ENCODE measurements at places on chromosomes 13 and 19.
A peak's percentile ranks its signal among the peaks of the same experiment; 100 is the strongest.

GRCh38 chr13:24459234-24459633 lies 53.3 kb downstream of the PARP4 start:
- DNase-seq: no peak

GRCh38 chr19:6499052-6499790 lies 2.9 kb downstream of the TUBB4A start:
- DNase-seq: no peak

- DNase-seq: no peak
Observed at GRCh38 chr19:46954993-46955812, 64.4 kb upstream of the NPAS1 start.

GRCh38 chr19:56840451-56841192 lies at the start of the genes PEG3 and ZIM2:
Gene PEG3 (minus strand): TSS chr19:56840726. CDS start chr19:56824655, 16,071 bp downstream.
Gene ZIM2 (minus strand): TSS chr19:56840726. CDS start chr19:56824277, 16,449 bp downstream.
- DNase-seq: peak; percentile 79

DNA sequence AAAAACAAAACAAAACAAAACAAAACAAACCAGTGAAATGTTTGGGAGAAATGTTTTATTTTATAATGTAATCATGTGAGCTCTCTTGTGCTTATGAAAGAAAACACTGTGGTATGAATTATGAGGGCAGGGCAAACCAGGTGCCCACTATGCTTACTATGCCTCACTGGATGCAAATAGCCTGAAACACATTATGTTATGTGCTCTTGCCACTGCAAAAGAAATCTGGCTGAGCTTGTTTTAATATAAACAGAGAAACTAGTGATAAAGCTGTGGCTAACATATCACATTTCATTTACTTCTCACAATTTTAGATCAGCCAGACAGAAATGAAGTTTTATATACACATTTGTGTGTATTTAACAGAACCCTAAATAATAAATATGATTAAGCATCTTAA lies 8.7 kb upstream of the NBEA start:
- DNase-seq: no peak

DNA sequence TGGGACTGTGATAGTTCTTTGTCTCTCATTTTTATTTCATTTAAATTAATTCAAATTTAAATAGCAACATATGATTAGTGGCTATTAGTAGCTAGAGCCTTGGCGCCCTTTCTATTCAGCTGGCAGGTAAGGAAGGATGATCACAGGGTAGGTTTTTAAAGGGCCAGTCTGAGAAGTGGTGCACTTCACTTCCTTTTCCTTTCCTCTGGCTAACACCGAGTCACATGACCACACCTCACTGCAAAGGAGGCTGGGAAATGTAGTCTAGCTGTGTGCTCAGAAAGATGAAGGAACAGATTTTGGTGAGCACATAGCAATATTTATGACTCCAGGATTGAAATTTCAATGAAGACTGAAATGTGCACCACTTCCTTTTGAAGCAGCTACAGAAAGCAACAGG lies 128.7 kb downstream of the TSHZ3 start:
- DNase-seq: no peak

DNA sequence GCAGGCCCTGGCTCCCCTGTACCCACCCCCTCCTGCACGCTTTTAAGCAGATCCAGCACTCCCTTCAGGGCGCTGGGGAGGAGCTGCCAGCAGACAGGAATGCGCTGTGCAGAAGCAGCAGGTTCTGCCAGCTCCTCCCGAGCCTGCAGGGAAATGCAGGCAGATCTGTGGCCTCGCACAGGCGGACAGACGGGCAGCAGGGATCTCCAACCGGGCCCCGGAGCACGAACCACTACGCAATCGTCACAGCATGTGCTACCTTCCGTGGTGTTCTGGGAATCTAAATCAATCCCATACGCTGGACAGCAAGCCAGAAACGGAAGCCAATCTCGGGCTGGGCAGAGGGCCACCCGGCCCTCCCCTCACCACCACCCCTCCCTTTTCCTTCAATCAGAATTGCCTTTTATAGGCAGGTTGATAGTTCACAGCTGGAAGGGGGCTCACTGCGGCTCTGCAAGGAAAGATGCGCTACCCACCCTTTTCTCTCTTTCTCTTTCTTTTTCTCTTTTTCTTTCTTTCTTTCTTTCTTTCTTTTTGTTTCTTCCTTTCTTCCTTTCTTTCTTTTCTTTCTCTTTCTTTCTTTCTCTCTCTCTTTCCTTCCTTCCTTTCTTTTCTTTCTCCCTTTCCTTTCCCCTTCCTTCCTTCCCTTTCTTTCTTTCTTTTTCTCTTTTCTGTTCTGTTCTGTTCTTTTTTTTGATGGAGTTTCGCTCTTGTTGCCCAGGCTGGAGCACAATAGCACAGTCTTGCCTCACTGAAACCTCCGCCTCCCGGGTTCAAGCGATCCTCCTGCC lies 99.9 kb downstream of the GNG7 start:
- DNase-seq: peak; percentile 98

- no peak for DNase-seq
Observed at GRCh38 chr19:57071444-57071843, 48.3 kb upstream of the USP29 start.

DNA sequence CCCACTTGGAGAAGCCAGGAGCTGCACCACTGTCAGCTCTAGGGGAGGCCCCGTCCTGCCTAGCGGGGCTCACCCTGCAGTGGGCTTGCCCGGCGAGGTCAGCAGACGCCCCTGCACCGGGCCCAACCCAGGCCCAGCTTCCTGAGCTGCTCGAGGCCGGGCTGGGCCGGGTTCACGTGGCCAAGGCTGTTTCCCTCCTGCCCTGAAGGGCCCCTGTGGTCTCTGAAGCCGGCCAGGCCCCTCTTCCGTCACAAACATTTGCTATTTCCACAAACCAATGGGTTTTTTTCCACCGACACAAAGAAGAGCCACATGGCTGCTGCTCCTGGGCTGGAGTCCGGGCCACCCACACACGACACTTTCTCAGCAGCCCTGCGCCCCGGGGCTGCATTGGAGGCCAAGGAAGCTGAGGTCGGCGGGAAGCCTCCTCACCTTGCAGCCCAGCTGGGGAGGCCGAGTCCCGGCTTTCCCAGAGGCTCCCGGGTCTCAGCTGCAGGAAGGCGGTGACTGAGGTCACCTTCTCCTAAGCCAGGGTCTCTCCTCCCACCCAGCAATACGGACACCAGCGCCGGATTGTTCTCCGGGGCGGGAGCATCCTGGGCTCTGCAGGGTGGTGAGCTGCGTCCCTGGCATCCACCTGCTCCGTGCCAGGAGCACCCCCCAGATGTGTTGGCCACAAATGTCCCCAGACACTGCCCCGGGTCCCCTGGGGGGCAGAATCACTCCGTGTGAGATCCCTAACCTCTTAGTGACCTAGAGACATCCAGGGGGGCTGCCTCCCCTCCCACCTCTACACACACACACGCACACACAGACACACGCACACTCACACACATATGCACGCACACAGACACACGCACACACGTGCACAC lies 80.5 kb downstream of the GADD45B start:
- DNase-seq: no peak

- no peak for DNase-seq
Observed at GRCh38 chr19:11387162-11388034, 3.3 kb upstream of the EPOR start.

DNA sequence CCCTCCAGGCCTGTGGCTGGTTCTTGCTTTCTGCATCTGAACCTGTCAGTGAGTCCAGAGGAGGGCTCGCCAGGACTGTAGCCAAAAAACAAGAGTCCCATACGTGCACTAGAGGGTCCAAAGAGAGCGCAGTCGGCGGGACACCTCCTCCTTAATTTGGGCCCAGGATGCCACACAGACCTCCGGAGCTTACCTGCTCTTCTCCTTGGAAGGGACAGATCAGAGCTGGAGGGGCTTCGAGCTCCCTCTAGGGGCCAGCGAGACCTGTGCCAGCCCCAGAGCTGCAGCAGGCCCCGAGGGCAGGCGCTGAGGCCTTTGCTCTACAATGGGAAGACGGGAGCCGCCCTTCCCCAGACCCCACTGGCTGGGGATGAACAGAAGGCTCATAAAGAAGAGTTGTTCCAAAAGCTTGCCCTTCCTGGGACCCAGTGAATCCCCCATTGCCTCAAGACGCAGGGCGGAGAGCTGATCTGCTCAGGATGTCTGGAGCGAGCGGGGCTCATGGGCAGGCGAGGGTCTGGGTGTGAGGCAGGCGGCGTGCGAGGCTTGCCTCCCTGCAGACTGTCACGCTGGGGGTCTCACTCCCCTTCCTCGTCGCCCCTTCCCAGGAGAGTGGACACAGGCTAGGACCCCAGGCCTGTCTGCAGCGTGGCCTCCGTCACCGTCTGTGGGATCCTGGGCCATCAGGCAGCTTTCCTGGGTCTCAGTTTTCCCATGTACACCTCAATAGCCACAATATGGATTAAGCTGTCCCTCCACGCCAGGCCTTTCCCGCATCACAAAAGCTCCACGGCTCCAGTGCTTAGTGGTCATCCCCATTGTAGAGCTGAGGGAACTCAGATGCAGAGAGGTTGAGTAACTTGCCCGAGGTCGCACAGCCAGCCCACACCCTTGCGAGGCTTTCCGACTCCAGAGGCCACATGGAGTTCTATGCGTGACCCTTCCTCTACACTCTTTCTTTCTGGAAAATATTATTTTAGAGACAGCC lies 46.9 kb upstream of the VSTM2B start:
- no peak for DNase-seq

GRCh38 chr19:52658595-52658994 lies 20.4 kb upstream of the ZNF83 start:
- DNase-seq: no peak

DNA sequence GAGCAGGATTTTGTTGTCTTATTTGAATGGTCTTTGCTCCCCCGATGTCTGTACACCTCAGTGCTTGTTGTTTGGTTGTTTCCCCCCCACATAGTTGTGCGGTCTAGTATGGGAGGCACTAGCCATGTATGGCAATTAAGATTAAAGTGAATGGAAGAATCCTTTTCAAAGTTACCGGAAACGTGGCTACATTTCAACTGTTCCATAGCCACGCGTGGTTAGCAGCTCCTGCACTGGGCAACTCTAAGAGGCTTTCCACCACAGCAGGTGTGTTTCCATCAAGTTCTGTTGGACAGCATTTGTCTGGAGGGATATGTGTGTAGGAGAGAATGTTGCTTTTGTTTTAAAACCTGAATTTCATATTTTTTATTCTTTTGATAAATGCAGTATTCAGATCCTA lies 247.3 kb downstream of the GGACT start:
- DNase-seq: no peak

DNA sequence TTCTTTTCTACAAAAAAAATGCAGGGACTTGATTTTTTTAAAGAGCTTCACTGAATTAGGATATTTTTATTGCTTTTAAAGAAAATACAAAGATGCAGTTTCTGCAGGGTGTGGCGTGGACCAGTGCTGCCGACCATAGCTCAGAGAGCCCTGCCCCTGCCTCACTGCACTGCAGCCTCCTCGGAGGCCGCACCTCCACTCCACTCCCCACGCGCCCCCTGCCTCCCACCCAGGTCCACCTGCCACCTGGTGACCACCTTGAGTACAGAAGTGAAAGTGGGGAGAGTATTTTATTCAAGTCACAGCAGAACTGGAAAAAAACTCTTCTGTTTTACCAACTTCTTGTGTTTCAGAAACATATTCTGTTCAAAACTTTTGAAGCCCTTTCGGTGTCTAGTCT lies 7.9 kb upstream of the F7 start:
- DNase-seq: no peak

DNA sequence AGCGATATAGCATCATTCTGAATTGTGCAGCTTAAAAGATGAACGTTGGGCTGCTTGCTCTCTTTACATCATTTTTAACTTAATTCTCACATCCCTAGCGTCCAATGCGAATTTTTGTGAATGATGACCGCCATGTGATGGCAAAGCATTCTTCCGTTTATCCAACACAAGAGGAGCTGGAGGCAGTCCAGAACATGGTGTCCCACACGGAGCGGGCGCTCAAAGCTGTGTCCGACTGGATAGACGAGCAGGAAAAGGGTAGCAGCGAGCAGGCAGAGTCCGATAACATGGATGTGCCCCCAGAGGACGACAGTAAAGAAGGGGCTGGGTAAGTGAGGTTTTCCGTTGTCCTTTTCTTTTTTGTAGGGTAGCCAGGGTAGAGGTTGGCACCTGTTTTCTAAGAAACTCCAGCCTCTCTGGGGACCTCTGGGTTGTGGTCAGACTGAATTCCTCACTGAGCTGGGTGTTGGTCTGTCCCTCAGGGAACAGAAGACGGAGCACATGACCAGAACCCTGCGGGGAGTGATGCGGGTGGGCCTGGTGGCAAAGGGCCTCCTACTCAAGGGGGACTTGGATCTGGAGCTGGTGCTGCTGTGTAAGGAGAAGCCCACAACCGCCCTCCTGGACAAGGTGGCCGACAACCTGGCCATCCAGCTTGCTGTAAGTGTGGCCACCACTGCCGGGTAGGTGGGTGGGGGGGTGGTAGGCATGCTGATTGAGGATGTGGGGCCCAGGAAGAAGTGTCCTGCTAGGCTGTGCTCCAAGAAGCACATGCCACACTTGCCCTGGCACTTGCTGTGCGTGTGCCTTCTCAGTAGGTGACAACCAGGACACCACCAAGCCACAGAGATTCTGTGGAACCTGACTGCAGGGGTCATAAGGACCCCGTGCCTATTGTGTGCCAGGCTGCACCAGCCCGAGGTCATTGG lies 17.0 kb downstream of the ILF3 start:
- DNase-seq: no peak

DNA sequence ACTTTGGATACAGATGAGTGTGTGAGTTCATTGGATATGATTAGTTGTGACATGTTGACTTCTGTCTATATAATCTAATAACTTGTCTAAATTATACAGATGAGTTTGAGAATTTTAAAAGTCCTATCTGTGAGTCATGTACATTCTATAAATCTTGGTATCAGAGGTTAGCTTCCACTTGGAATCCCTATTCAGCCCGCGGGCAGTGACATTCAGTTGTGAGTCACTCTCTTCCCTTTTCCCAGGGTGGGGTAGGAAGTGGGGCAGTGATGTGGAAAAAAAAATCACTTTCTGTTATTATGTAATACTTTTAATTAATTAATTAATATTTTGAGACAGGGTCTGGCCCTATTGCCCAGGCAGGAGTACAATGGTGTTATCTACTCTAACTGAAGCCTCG lies 33.0 kb upstream of the ZNF808 start:
- DNase-seq: no peak

- no peak for DNase-seq
Observed at GRCh38 chr13:69751259-69751658, 356.4 kb upstream of the ATXN8OS start.

DNA sequence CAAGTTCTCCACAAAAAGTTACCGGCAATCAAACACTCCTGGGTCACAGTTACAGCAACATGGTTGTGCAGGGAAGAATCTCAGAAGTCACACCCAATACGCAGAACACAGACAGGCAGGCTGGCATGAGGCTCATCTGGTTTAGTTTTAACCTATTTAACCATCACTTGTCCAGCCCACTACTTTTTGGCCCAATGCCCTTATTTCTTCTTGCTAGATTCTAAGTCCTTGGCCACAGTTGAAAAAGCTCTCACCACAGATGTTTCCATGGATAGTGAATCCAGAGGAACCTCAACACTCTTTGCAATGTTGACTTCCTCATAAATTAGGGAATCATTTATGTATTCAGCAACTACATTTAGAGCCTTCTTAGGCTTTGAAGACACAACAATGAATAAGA lies 50.7 kb upstream of the FNDC3A start:
- DNase-seq: no peak

- DNase-seq: no peak
Observed at GRCh38 chr19:46295401-46296201, 1.2 kb upstream of the HIF3A start.

GRCh38 chr13:67519356-67519755 lies 289.2 kb upstream of the PCDH9 start:
- no peak for DNase-seq

All from coronary artery (tissue), 2 donors.